ENCODE measurements at places on chromosomes 12 and 14.

DNA sequence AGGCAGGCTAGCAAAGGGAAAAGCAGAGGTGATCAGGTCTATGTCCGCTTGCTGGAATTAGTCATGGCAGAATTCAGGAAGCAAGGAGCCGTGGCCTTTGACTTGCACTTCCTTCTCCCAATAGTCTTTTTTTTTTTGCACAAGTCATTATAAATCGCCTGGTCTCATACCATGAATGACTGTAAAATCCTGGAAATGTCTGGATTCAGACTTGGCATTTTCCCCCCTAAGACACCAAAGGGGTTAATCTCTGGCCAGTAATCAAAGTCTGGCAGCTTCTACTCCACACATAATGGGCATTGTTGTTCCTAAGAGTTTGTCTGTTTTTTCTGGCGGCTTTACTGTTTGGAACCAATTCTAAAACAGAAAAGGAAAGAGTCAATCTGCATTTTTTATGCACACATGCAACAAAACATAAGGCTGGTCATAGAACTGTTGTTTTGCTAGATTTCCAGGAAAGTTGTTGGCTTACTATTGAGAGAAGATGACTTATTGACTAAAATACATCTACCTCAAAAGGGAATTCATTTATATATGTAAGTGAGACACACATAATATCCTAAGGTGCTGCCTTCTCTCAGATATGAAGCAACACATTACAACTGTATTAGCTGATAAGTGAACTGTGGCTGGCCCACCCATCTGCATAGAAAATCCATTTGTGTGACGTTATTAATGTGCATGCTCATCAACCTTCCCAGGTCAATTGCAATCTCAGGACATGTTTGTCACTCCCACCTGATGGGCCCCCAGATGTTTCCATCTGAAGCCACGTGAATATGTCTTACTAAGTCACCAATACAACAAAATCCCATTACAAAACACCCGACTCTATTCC is 157.3 kb downstream of the BTG1 start:
- no peak for DNase-seq

DNA sequence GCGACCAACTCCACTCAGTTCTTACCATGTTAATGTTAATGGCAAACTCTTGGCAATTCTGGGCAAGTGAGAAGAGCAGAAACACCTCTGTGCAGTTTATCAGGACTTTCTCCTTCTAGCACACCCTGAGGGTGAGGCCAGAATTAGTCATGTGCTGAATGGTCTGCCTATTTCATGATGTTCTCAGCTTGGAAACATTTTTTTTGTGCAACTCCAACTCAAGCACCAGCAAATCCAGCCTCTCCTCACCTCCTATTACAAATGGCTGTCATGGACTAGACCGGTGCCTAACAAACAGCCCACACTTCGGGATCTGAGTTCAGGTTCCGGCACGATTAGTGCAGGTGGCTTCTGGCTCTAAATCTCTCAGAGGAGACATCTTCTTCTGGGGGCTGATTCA is 246.0 kb downstream of the ZFP36L1 start:
- DNase-seq = no peak

- peak; percentile 87 for DNase-seq
Observed at GRCh38 chr14:97978341-97978740, 1181.2 kb downstream of the VRK1 start.

DNA sequence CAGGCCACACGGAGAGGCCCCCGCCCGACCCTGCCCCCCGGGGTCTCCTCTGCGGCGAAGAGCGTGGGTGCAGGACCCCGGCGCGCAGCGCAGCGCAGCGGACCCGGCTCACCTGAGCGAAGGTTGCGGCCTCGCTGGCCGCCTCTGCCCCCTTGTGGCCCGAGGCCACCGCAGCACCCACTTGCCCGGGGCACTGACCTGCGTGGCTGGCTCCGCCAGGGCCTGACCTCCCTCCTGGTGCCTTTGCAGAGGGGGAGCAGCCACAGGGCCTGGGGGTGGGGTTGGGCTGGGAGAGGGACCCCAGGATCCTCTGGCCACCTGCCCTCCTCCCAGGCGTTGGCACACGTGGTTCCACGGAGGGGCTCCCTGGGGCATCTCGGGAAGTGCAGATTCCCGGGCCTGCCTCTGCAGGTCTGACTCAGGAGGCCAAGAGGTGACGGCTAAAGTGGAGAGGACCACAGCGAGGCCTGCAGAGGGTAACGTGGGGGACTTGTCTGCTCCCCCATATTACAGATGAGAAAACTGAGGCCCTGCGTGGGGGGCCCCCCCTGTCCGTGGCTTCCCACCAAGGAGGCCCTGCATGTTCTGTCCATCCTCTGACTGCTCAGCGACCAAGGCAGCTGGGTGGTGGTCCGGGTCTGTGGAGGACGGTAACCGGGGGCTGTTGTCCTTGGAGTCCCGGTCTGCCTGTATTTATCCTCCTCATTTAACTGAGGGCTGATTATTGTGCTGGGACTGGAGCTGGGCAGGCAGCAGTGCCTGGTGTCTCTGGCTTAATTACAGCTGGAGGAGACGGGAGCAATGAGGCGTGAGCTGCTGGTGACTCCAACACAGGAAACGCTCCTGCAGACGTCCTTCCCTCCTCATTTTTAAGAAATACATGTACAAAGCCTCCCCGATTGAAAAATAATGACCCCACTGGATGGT is 67.9 kb upstream of the BEGAIN start:
- peak; percentile 74 for DNase-seq

Data from activated CD8-positive, alpha-beta memory T cell treated with anti-CD3 and anti-CD28 coated beads for 24 hours (primary cell).